ENCODE measurements at places on chromosomes 11 and 22.

DNA sequence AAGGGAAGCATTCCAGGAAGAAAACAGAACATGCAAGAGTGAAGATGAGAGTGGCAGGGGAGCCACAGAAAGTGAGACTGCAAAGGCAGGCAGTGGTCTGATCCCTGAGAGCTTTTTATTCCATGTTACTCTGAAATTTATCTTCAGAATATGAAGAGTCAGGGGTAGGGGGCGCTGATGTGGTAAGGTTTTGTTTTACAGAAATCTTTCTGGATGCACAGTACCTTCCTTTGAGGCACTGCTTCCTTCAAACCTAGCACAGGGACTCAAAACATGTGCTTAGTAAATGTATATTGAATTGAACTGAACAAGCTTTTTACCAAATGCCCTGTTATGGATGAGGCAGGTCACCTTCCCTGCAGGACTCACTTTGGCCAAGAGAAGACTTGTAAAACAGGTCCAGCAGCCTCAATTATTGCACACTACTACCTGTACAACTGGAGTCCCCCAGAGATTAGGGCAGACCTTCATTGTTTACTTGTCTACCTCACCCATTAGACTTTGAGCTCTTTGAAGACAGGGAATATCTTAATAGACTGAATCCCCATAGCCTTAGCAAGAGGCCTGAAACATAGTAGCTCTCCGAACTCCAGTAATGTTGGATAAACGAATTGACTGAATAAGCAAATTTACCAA, 2.2 kb downstream of the PAK1 start:
- DNase-seq, result no peak

GRCh38 chr11:13450832-13451397, 12.1 kb downstream of the BTBD10 start:
- DNase-seq, result no peak

GRCh38 chr11:119316729-119317591, at the start of gene MCAM:
Gene MCAM (minus strand): TSS chr11:119317130. CDS start chr11:119317101, 29 bp downstream.
- no peak for DNase-seq

- DNase-seq, result no peak
Observed at GRCh38 chr11:134223121-134223520, 646 bp downstream of the NCAPD3 start.

GRCh38 chr11:83056611-83057010, 15.1 kb downstream of the RAB30 start:
- no peak for DNase-seq

DNA sequence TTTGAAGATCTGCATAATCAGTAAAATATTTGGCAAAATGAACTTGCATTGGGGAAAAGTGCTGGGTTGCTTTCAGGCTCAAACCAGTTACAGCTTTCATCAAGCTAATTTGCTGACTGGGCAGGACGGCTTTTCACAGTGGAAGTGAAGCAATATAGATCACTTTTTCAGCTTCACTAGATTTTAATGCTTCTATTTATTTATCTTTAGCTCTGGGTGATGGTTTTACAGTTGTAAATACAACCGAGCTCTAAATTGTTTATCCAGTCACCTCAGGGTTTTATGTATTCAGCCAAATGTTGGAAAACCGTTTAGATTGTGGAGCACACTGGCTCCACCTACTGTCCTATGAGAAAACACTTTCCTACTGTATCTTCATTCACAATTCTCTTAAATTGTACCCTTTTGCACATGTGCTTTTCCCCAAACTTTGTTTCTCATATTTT, 58.2 kb downstream of the ACER3 start:
- no peak for DNase-seq

GRCh38 chr11:84594602-84595001, 1032.5 kb downstream of the DLG2 start:
- no peak for DNase-seq

DNA sequence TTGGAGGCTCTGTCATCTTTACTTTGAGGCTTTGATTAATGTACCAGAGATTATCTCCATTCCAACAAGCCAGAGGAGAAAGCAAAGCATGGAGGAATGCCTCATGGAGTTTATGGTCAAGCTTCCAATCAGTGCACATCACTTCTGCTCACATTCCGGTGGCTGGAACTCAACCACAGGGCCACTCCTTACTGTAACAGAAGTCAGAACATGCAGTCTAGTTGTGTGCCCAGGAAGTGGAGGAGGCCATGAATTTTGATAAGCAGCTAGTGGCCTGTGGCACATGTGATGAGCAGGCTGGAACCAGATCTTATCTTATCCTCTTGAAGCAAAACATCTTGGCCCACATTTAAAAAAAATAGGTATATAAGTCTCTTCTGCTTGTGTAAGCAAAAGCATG, 258.9 kb upstream of the ARHGAP20 start:
- DNase-seq, result no peak

Measured in stimulated activated CD4-positive, alpha-beta T cell treated with anti-CD3 and anti-CD28 coated beads, Interleukin-12 subunit alpha, Interleukin-12 subunit beta, amount 100 ng/mL, for 24 hours (primary cell).